Stimulated activated CD4-positive, alpha-beta T cell treated with anti-CD3 and anti-CD28 coated beads, TNF-alpha, amount 100 ng/mL, for 48 hours (primary cell): ENCODE measurements at places on chromosomes 1 and 21.

- DNase-seq, result no peak
Measured at GRCh38 chr1:10799726-10800125, 3.3 kb upstream of the CASZ1 start.

GRCh38 chr1:43934101-43934985 is 742 bp downstream of the ARTN start:
- DNase-seq, result no peak

GRCh38 chr1:230189341-230189740 is 122.3 kb downstream of the GALNT2 start:
- DNase-seq, result no peak

- DNase-seq, result no peak
Measured at GRCh38 chr1:15571266-15571665, 13.6 kb downstream of the AGMAT start.

GRCh38 chr1:180366371-180367068 is 135.9 kb downstream of the ACBD6 start:
- DNase-seq, result no peak

GRCh38 chr1:9425859-9426258 is 113.4 kb upstream of the SLC25A33 start:
- no peak for DNase-seq

DNA sequence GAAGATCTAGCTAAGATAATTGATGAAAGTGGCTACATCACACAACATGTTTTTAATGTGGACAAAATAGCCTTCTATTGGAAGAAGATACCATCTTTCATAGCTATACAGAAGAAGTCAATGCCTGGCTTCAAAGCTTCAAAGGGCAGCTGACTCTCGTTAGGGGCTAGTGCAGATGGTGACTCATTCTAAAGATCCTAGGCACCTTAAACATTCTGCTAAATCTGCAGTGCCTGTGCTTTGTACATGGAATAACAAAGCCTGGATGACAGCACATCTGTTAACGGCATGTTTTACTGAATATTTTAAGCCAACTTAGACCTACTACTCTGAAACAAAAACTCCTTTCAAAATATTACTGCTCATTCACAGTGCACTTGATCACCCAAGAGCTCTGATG is 65.6 kb upstream of the USP24 start:
- DNase-seq, result no peak

GRCh38 chr21:16797966-16798365 is 714.9 kb upstream of the CXADR start:
- no peak for DNase-seq
